ENCODE measurements at places on chromosomes 1 and 21.

DNA sequence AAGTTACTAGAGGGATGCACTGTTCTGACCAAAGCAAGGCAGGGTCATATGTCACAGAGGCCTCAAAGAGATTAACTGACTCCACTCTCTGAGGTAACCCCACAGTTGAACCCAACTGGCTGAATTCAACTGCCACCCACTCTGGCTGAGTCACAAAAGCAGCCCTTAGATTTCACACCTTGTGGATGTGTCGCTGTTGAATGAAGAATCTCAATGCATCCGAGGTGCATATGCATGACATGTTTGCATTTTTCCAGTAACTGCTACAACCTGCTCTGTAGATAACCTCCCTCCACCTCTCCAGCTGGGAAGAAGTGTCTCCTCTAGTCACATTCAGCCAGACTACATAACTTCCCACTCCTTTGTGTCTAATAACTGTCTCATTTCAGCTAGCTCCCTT, 27.9 kb upstream of the KIF21B start:
- no peak for DNase-seq

DNA sequence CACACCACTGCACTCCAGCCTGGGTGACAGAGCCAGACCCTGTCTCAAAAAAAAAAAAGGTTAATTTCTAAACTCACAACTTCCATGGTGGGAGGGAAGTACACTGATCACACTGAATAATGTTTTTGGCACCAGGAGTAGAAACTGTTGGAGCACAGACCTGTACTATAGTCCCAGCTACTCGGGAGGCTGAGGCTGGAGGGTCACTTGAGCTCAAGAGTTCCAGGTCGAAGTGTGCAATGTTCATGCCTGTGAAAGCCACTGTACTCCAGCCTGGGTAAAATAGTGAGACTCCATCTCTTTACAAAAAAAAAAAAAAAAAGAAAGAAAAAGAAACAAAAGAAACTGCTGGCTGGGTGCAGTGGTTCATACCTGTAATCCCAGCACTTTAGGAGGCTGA, 35.3 kb downstream of the TMEM50B start:
- no peak for DNase-seq

DNA sequence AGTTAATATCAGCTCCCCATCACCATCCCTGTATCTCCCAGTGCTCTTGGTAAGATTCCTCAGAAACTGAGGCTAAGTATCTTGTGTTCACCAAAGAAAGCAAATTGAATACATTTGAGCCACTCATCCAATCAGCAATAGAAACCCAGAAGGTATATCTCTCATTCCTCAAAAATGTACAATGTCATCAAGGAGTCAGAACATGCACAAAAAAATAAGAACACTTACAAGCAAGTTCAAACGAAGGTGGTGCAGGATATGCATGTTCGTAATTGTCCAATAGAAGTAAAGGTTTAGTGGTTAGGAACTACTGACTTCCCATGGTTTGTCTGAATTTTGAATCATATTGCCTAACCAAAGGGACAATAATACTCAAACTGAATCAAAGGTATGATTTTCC, 24.3 kb downstream of the RXRG start:
- no peak for DNase-seq

DNA sequence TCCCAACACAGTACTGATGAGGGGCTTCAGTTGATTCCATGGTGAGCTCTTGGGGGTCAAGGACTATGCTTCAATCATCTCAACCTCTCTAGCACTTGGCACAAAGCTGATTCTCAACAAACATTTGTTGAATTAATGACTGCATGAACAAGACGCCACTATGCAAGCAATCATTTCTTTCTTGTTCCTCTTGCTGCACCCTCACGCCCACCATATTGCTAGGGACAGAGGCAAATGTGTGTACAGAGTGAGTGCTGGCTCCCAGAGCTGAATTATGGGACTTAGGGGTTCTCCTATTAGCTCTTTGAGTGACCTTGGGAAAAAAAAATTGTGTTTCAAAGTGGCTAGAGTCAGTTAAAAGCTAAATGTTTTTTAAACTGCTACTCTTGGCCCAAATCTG, 2.5 kb downstream of the ADAR start:
- DNase-seq, result no peak

DNA sequence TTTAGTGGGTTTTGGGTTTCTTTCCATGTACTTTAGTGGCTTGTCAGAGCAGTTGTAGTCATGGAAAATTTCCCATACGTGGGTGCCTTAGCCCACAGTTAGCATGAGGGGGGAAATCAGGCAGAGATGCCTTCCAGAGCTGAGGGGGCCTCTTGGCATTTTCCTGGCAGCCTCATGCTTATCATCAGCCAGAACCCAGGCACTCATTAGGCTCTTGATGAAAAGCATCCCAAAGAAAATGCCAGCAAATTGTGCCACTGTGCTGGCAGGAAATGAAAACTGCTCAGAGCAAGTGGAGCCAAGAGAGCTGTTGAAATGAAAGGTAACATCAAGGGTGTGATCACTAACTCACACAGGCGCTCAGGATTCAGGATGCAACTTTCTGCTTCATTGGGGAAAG, 128.0 kb downstream of the TNNI3K start:
- DNase-seq, result no peak

GRCh38 chr1:9589144-9589718, 520 bp downstream of the TMEM201 start:
- peak; percentile 72 for DNase-seq

- DNase-seq, result no peak
These were observed 12.5 kb upstream of the KPRP start for GRCh38 chr1:152745289-152745704.

GRCh38 chr21:42063191-42063570, 7.9 kb upstream of the UMODL1 start:
- DNase-seq, result peak; percentile 42

- no peak for DNase-seq
These were observed 38.2 kb downstream of the SLC9A1 start for GRCh38 chr1:27116697-27117096.

- no peak for DNase-seq
These were observed 90.0 kb downstream of the GPR88 start for GRCh38 chr1:100627936-100628335.

GRCh38 chr21:44454058-44454457, 1.3 kb upstream of the LRRC3 start:
- no peak for DNase-seq

- DNase-seq, result no peak
These were observed 28.4 kb upstream of the TMEM125 start for GRCh38 chr1:43241413-43241836.

DNA sequence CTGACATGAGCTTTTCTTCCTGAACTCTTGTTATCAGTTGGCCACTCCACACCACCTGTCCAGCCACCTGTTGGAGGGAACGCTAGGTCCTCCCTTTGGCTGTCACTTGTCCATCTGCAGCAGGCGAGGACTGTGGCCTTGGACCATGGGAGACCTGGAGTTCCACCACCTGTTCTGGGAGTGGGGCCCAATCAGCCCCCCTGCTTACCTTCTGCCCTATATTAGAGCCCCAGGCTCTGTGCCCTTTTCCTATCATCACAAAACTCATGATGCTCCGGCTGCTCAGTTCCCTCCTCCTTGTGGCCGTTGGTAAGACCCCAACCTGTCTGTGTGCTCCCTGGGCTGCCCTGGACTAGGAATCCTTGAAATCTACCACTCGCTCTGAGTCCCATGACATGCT, at the start of gene CELA3A:
TSS of gene CELA3A (plus strand) at position 249 of the 400 bp plus-strand sequence. CDS start at position 267, 18 bp downstream.
- DNase-seq, result no peak

GRCh38 chr1:115107516-115108260, 18.4 kb upstream of the TSPAN2 start:
- no peak for DNase-seq

GRCh38 chr1:204451352-204452124, 39.9 kb upstream of the PPP1R15B start:
- DNase-seq, result no peak

GRCh38 chr1:157135646-157136045, 2.5 kb downstream of the ETV3 start:
- DNase-seq, result no peak

DNA sequence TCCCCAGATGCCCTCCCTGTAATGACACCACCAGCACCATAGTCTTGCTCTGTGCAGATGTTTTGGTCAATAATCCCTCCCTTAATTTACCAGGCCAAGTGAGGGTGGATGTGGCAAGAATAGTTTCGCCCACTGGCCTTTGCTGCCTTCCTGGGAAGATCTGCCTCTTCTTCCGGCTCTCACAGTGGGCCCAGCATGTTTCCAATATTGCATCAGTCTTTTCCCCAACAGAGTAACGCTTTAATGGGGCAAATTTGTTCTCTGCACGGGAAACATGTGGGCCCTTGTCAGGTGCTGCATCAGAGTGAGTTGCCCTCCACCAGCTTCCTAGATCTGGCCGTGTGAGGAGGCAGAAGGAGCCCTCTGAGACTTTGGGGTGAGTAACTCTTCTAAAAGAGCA, 12.0 kb upstream of the ALX3 start:
- no peak for DNase-seq
